GM13977 (cell line): ENCODE measurements at places on chromosomes 11 and 22.

GRCh38 chr11:33055375-33055774 lies 16.0 kb downstream of the TCP11L1 start:
- DNase-seq: no peak

GRCh38 chr11:130209954-130210854 lies 50.6 kb downstream of the ST14 start:
- no peak for DNase-seq

DNA sequence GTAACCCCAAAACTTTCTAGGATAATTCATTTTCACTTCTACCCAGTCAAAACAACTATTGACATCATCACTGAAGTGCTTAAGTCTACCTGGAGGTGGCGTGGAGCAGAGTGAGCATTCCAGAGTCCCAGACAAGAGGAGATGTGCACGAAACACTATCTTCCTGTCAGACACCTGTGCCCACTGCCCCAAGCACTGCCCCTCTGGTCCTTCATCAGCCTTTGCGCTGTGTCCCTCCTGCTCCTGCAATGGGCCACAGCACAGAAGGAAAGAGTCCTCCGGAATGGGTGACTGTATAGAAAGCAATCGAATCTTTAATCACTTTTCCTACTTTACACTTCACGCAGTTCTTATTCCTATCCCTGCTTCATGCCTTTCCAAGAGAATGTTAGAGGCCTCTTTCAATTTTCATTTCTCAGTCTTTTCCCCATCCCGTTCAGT lies 512 bp upstream of the GRIA4 start:
- peak; percentile 44 for DNase-seq

DNA sequence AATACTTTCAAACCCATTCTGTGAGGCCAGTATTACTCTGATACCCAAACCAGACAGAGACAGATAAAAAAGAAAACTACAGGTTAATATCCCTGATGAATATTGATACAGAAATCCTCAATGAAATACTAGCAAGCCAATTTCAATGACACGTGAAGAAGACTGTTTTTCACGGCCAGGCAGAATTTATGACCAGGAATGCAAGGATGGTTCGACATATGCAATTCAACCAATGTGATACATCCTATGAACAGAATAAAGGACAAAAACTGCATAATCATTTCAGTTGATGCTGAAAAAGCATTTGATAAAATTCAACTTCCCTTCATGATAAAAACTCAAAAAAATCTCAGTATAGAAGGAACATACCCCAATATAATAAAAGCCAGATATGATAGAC lies 44.5 kb downstream of the SLC22A24 start:
- DNase-seq: no peak

DNA sequence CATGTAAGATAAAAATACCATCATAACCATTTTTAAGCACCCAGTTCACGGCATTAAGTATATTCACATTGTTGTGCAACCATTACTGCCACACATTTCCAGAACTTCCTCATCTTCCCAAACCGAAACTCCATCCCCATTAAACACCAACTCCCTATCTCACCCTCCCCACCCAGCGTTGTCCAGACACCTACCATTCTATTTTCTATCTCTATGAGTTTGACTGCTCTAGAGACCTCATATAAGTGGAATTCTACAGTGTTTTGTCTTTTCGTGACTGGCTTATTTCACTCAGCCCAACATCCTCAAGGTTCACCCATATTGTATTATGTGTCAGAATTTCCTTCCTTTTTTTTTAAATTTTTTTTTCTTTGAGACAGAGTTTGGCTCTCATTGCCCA lies 45.2 kb downstream of the PPFIA1 start:
- no peak for DNase-seq

- DNase-seq: no peak
These were observed 311.0 kb downstream of the BUD13 start for GRCh38 chr11:116461789-116462188.

DNA sequence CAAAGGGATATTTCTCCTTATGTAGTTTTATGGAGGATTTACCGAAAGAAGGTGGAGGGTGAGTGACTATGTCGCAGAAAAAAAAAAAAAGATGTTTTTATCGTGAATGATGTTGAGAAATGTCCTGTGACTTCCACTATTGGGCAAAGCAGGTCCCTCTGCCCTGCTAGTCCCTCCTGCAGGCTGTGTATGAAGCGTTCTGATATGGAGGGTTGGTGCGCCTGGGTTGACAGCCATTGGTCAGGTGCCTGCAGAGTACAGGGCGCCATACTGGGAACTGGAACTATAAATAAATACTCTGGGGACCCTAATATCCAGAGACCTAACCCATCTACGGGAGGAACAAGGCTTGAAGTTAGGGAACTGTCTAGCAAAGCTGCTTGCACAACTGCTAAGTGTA lies 1.5 kb downstream of the IL17RA start:
- no peak for DNase-seq

DNA sequence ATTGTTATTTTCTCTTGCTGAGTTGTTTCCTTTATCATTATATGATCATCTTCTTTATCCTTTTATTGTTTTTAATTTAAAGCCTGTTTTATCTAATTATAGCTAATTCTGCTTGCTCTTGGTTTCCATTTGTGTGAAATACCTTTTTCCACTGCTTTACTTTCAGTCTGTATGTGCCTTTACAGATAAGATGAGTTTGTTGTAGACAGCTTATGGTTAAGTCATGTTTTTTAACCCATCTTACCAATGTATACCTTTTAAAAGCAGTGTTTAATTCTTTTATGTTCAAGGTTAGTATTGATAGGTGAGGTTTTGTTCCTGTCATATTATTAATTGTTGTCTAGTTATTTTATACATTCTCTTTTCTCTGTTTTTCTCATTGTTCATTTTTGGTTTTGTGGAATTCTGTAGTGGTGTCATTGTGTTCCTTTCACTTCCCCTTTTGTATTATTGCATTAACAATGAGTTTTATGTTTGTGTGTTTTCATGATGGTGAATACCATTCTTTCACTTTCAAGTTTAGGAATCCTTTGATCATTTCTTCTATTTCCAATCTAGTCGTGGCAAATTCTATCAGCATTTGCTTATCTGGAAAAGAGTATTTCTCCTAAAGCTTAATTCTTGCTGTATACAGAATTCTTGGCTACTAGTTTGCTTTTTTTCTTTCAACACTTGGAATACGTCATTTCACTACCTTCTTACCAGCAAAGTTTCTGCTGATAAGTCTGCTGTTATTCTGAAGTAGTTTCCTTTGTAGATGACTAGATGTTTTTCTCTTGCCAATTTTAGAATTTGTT lies 21.8 kb downstream of the OR5AN1 start:
- peak; percentile 14 for DNase-seq

GRCh38 chr11:118820412-118821357 lies 29.7 kb upstream of the DDX6 start:
- DNase-seq: peak; percentile 81

GRCh38 chr11:11519184-11519583 lies 102.6 kb downstream of the GALNT18 start:
- DNase-seq: no peak

DNA sequence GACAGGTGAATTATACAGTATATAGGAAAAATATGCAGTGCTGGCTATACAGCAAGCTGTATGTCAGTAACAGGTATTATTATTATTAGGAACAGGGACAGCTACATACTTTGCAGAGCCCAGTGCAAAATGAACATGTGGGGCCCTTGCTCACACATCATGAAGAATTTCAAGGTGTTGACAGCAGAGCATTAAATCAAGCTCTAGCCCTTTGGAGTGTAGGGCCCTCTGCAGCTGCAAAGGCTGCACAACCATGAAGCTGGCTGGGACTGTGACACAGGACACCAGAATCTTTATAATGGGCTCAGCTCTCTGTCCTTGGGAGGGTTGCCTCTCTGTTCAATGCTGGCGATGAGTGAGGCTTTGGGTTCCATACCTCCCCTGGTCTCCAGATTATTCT lies 44.9 kb upstream of the DAGLA start:
- no peak for DNase-seq

DNA sequence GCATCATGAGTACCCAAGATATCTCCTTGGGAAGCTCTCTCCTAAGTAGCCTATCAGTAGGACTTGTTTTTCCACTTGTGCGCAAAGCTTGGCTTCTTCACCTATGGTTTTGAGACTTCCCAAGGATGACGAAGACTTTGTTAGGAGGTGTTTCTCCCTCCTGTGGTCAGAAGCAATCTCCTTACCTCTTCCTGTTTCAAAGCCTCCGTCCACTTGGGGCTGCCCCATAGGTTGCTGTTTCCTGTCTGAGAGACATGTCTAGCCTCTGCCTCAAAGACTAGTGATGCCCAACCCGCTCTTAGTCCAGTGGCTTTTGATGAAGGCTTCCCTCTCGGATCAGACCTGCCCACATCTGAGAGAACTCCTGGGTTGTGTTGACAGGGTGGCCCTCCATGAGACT lies 92.9 kb downstream of the TRAF6 start:
- no peak for DNase-seq

- no peak for DNase-seq
These were observed 63.3 kb downstream of the SLC22A24 start for GRCh38 chr11:63080682-63081081.

- peak; percentile 88 for DNase-seq
These were observed 64.9 kb downstream of the NAV2 start for GRCh38 chr11:19777377-19778102.

- no peak for DNase-seq
These were observed 11.4 kb upstream of the VSIG10L2 start for GRCh38 chr11:125934473-125934872.

DNA sequence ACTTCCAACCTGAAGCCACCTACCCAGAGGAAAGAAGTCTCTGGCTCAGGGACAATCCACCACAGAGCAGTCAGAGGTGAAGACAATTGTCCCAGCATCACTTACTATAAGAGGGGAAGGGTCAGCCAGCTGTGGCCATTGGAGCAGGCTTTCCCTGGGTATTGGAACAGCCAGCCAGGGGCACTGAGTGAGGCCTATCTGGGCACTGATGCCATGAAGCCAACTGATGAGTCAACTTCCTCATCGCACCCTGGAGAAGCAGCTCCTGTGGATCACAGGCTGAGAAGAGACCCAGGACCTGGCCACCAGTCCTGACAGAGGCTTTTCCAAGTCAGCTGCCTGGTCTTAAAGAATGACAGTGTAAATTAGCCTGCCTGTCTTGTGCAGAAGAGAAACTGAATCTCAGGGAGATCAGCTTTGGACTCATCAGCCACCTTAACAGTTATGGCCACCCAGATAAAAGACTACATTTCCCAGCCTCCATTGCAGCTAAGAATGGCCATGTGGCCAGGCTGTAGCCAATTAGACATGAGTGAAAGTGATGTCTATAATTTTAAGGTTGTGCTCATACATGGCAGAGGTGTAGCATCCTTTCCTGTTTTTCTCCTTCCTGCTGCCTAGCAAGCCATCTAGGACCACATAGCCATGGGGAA lies 19.0 kb downstream of the CHST1 start:
- DNase-seq: peak; percentile 50

DNA sequence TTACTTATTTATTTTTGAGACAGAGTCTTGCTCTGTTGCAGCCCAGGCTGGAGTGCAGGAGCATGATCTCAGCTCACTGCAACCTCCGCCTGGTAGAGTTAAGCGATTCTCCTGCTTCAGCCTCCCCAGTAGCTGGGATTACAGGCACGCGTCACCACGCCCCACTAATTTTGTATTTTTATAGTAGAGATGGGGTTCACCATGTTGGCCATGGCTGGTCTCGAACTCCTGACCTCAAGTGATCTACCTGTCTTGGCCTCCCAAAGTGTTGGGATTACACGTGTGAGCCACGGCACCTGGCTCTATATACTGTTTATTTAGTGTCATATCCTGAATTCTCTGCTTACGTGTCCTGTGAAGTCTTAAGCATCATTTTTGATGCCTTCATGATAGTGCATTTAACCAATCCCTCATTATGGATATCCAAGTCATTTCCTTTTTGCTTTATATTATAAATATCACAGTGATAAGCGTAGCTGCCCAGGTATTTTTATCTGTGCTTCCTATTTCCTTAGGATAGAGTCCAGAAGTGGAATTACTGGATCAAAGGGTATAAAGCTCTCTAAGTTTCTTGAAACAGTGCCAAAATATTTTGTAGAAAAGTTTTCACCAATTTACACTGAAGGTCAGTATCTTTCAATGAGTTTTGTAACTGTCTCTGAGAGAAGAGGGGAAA lies 871 bp upstream of the SIDT2 start:
- DNase-seq: no peak

GRCh38 chr11:76614471-76615179 lies 55.9 kb downstream of the LRRC32 start:
- no peak for DNase-seq

- no peak for DNase-seq
These were observed 22.4 kb downstream of the KIRREL3 start for GRCh38 chr11:126978165-126978564.

GRCh38 chr22:43714104-43714503 lies 98.0 kb downstream of the EFCAB6 start:
- DNase-seq: no peak

- no peak for DNase-seq
These were observed 35.8 kb upstream of the CBX6 start for GRCh38 chr22:38907767-38908166.

DNA sequence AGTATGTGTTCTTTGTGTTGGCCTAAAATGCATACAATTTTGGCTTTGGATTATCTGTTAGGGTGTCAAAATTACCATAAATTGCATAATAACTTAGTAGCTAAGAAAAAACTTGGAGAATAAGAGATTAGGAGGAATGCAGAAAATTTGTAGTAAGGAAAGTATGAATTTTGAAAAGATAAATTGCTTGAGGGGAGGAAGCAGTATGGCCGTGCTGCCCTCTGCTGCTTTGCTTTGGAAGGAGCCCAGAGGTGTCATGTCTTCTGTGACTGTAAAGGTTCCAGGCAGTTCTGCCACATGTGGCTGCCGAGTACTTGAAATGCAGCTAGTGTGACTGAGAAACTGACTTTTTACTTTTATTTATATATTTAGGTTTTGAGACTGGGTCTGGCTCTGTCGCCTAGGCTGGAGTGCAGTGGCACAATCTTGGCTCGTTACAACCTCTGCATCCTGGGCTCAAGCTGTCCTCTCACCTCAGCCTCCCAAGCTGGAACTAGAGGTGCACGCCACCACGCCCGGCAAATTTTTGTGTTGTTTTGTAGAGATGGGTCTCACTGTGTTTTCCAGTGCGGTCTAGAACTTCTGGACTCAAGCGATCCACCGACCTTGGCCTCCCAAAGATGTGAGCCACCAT lies 1.8 kb downstream of the ADSL start:
- DNase-seq: peak; percentile 76

DNA sequence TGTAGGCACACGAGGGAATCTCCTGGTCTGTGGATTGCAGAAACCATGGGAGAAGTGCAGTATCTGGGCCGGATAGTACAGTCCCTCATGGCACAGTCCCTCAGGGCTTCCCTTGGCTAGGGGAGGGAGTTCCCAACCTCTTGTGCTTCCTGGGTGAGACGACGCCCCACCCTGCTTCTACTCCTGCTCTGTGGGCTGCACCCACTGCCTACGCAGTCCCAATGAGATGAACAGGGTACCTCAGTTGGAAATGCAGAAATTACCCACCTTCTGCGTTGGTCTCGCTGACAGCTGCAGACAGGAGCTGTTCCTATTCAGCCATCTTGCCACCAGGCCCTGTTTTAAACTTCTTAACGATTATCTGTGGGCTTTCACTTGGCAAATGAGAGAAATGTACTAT lies 157.2 kb upstream of the CARD18 start:
- DNase-seq: no peak

DNA sequence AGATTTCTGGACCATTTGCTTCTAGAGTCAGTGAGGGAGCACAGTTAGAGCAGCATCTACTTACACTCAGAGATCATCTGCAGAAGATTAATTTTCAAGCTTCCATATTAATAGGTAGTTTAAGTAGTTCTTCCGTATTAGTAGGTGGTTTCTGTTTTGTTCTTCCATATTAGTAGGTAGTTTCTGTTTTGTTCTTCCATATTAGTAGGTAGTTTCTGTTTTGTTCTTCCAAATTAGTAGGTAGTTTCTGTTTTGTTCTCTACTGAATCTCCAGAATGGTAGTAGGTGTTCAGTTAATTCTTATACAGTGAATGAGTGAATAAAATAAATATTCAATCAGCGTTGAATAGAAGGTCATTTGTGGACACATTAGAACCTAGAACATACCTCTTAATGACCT lies 175.7 kb downstream of the TMEM135 start:
- peak; percentile 12 for DNase-seq
